ENCODE measurements at places on chromosomes 6 and 20. TPM values are rescaled to one million over a fixed set of nuclear protein-coding genes. Genes with fewer than 3 reads are reported as not detected.

- no peak for DNase-seq
Observed at GRCh38 chr6:42764911-42765648, 16.8 kb upstream of the BICRAL start.

PDCD2 gene
- 127 TPM for total RNA-seq

NKAIN2 gene
- total RNA-seq: not detected

DNA sequence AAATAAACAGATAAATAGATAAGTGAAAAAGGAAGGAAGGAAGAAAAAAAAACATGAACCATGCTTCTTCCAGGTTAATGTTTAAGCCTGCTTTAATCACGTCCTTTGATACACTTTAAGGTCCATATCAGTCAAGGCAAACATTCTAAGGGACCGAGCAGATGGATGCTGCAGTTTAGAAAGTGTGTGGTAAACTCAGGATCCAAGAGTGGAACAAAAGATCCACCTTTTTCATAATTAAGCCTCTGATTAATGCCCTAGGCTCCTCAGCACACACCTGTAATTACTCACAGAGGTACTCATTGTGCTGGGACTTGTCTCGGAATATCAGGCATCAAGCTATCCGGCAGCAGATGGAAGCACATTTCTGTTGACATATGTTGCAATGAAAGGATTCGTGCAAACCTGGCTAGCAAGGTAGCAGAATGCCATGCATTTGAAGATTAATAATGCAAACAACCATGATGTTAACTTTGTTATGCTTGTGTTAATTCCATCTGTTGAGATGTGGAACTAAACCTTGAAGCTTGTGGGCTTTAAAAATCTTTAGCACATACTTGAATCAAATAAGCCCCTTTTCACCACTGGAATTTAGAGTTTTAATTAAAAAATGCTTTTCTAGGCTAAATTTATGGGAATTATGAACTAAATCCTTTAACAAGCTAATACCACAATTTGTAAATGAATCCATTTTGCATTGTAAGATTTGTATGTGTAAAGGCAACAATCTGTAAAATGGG lies 163.7 kb downstream of the RALGAPA2 start:
- no peak for DNase-seq

- DNase-seq: no peak
Observed at GRCh38 chr6:138520463-138520862, 21.2 kb upstream of the NHSL1 start.

DNA sequence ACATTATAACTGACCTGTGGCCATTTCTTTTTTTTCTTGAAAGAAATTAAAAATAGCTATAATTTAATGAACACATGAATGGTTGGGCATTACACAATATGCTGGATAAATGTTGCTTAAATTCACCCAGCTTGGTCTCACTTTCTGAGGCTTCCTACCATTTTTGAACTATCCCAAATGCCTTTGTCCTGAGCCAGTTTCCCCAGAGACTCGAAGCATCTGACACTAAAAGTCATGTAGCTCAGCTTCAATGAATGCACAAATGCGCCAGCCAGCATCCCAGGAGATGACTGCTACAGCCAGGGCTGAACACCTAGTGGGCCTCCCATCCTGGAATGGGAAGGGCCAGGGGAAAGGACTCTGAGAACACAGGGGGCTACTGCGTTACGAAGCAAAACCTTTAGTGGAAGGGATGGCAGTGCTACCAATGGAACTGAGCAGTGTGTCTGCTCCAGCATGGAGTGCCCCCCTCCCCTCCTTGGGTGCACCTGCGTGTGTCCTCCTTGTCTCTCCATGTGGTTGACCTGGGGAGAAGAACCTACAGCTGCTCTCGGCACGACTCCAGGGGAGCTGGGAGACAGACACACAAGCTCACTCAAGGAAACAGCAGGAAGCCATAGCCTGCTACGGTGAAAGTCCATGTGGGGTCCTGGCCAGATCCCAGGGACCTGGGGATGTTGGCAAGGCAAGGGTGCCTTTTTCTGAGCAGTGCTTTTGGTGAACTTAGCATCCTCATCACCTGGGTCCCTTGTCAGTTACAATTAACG lies 60.9 kb downstream of the IRF4 start:
- DNase-seq: no peak

DNA sequence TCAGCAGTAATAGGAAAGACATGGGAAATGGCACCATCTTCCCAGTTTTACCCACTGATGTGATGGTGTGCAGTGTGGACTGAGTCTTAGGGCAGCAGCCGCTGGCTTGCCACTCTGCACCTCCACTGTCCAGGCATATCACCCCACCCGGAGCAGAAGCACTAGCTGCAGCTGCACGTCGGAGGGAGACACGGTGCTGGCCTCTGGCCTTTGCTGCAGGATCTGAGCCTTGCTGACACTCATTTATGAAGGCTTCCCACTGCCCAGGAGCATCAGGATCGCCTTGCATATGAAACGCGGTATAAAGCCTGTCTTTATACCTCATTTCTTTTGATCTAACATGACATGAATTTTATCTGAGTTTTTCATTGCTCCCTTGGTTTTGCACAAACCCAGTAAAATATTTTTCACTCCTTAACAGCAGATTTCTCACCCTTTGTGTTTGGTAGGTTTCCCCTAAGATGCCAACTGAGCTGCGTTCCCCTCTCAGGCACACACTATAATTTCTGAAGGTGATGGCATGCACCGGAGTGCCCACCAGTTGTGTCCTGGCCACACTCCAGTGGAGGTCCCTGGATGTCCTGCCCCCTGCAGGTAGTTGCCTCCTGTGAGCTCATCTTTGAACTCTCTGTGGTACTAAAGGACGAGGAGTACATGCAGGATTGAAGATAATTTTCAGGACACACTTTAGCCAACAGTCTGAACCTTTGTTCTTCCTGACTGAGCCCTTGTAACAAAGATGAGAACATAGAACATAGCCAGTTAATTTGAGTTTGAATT lies 9.0 kb upstream of the EXOC2 start:
- DNase-seq: no peak

DNA sequence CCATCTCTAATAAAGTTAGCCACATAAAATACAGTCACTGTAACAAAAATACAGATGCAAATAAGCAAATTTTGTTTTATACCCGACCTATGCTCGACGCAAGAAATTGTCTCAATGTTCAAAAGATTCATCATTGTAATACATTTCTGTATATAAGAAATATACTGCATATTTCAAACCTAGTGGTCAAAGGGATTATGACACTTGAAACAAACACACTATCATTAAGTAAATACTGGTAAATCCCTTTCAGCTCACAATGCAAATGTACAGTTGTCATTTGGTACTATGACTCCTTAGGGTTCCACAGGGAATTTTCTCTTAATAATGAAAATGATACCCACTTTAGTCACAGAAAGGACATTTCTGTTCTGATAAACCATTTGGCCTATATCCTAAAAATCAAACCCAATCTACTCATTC lies 2.2 kb downstream of the HIVEP2 start:
- DNase-seq: no peak

- peak; percentile 19 for DNase-seq
Observed at GRCh38 chr6:137944793-137945498, 77.9 kb downstream of the TNFAIP3 start.

- DNase-seq: no peak
Observed at GRCh38 chr6:12440981-12441380, 150.8 kb downstream of the EDN1 start.

GRCh38 chr6:24911796-24912382 lies 23.9 kb downstream of the RIPOR2 start:
- no peak for DNase-seq

- no peak for DNase-seq
Observed at GRCh38 chr6:144144996-144145395, 5.3 kb upstream of the STX11 start.

ANGPT4 gene
- not detected for total RNA-seq

TTLL9 gene
- not detected for total RNA-seq

DNA sequence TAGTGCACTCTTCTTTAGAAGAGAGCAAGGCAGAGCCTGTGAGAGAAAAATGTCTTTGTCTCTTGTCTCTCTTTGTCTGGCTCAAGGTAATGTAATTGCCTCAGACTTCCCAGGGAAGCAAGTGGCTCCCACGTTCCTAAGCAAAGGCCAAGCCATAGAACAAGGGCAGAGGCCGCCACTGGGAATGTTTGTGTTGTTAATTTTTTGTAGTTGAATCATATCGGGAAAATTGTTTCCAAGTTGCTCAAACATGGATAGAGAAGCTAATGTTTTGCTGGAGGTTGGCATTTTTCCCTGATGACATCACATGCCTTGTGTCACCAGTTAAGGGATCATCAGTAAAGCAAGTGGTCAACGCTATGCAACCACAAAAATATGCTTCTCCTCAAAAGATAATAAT lies 211.5 kb upstream of the FOXA2 start:
- DNase-seq: peak; percentile 37

- no peak for DNase-seq
Observed at GRCh38 chr20:22063753-22064152, 358.3 kb downstream of the PAX1 start.

DNA sequence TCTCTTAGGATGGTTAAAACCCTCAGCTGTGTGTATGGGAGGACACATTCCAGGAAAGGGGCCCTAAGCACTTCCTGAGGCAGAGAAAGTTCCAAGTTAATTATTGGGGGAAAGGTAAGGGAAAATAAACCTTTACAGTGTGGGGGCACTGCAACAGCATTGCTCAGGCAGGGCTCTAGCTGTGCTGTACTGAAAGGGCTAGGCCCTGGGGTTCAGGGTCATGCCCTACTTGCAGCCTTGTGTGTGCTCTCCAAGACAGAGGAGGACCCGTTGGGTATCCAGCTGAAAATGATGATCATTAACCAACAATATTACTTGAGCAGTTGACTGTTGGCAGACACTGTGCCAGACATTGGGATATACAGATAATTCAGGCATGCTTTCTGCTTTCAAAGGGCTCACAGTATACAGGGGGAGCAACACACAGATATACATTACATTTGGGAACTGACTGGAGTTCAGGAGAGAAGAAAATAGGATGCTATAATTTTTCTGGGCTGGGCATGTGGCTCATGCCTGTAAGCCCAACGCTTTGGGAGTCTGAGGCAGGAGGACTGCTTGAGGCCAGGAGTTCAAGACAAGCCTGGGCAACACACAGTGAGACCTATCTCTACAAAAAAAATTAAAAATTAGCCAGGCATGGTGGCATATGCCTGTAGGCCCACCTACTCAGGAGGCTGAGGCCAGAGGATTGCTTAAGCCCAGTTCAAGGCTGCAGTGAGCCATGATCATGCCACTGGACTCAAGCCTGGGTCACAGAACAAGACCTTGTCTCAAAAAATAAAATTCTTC lies 9.1 kb upstream of the RPL7L1 start:
- DNase-seq: no peak

DNA sequence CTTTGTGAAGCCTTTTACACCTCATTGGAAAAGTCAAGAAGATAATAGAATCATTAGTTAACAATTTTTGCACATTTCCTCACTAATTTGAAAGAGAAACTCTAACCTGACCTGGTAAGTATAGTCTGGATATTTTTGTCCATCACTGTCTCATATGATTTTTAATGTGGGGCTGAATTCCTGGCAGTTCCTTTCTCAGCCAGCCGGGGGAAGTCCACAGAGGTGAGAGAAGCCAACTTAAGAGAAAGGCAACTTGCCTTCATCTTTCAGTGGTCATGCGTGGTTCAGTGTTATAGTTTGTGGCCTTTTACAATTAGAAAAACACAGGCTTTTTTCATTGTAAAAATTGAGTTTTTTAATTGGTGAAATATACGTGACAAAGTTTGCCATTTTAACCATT lies 80.6 kb downstream of the CDYL start:
- no peak for DNase-seq

DNA sequence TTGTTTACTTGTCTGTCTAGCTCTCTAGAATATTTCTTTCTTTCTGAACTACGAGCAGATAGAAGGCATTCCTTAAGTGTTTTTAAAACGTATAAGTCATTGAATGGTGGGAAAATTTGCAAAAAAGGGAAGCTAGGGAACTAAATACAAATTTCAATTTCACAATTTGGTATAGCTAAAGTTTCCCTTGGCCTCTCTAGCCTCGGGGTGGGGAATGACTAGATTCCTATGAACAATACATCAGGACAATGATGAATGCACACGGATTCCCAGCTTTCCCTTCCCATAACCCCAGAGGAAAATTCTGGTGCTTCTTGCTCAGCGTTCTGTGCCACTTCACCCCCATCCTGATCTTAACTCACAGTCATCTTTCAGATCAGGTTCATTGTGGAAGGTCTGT lies 113.3 kb upstream of the ASF1A start:
- no peak for DNase-seq

GRCh38 chr20:61972636-61973508 lies 92.8 kb downstream of the TAF4 start:
- DNase-seq: no peak

GABRR1 gene
- total RNA-seq: not detected

DNA sequence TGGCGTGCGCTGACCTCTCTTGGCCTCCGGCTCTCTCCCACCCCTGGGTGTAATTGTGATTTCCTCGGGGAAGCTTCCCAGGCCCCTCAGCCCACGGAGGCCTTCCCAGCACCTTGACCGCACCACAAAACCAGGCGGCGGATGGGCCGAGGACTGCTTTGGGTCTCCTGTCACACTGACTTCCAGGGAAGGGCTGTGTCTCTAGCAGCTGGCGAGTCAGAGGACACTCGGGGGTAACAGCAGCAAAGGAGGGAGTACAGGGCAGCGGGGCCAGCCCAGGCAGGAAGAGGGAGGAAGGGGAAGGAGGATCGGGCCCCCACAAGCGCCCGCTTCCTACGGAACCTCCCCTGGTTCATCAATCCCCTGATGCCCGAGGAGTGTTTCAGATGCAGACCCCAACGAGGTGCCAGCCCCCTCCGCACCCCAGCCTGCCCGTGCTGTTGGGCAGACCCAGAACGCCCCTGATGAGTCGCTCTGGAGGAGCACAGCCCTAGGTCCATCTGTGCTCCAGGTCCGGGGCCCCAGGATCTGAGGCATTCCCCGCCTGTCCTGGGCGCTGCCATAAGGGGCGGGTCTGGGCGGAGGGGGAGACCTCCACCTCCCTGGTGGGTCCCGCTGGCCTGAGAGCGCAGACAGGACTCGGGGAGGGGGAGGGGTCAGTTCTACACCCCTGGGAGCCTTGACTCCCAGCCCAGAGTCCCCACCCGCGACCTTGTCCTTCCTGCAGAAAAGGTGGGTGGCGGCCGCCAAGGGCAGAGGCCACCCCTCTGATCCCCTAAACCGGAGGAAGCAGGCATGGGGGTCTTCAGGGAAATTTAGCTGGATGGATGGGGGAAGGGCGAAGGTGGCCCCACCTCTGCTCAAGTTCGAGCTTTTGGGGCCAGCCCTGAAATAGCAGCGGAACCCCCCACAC lies 956 bp downstream of the CHRNA4 start:
- no peak for DNase-seq

- DNase-seq: peak; percentile 22
Observed at GRCh38 chr20:17938871-17939619, 29.5 kb downstream of the SNX5 start.

LAMA4 gene
- 2.2 TPM for total RNA-seq

GRCh38 chr6:97702248-97702647 lies 419.2 kb upstream of the MMS22L start:
- DNase-seq: no peak

- no peak for DNase-seq
Observed at GRCh38 chr6:41059556-41059955, 6.6 kb downstream of the APOBEC2 start.

DNA sequence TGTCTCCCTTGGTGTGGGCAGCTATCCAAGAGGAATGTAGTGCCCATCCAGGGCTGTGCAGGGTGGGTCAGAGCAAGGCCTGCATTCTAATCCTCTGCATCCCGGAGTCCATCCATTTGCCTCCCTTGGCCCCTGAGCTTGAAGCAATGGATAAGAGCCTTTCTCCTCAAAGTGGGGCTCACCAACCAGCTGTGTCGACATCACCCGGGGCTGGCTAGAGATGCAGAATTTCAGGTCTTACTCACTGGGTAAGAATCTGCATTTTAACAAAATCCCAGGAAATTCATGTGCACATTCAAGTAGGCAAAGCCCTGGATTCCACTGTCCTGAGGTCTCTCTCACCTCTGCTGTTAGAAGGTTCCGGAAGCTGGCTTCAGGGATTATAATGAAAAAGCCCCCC lies 95.3 kb downstream of the MDGA1 start:
- DNase-seq: no peak

RSPH9 gene
- not detected for total RNA-seq
